ENCODE measurements at places on chromosomes 11 and 22.

- no peak for DNase-seq
These were observed 36.3 kb downstream of the ASRGL1 start for GRCh38 chr11:62373464-62374119.

- DNase-seq: no peak
These were observed 59.3 kb downstream of the EHF start for GRCh38 chr11:34680206-34680605.

- DNase-seq: peak; percentile 75
These were observed 902 bp downstream of the RASGRP2 start for GRCh38 chr11:64742889-64743590.

DNA sequence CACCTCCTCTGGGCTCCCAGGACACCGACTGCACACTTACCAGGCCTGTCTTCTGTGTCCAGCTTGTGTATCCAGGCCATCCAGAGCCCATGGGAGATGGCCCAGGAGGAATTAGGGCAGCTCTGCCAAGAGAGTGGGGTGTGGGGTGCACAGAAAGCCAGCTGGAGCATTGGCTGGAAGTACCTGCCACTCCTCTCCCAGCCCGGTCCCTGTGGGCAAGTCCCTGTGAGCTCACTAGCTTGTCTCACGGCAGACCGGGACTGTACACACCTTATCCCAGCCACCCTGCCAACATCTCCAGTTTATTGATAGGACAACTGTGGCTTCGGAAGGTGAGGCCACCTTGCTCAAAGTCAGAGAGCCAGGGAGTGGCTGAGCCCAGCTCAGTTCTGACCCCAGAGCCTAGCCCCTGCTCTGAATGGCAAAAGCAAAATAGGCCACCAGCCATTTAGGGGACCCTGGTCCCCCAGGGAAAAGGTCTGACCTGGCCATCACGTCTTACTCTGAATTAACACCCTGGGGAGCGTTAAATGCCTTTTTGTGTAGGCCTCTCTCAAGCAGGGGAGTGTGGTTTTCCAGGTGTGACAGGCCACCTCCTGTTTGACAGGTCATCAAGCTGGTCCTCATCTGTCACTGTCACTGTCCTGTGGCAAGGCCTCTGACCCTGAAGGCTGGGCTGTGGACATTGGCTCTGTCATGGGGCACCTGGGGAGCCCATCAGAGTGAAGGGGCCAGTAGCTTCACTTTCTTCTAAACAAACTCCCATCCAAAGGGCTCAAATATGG, 15.1 kb downstream of the UQCR10 start:
- no peak for DNase-seq

DNA sequence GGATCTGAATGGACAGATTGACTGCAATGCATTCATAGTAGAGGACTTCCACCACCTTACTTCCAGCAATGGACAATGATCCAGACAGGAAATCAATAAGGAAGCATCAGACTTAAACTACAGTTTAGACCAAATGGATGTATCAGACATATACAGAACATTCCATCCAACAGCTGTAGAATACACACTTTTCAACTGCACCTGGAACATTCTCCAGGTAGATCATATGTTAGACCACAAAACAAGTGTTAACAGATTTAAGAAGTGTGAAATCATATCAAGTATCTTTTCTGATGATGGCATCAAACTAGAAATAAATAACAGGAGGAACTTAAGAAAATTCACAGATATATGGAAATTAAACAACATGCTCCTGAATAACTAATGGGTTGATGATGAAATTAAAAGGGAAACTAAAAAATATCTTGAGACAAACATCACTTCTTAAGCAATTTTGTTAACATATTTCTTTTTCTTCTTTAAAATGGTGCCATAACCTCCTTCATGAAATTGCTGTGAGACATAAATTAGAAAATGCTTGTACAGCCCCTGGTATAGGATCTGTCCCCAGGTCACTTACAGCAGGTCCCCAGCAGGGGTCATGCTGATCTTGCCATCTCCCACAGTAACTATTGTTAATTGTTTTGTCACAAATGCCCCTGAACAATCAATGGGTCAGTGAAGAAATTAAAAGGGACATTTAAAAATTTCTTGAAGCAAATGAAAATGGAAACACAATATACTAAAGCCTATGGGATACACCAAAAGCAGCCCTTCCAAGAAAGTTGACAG, 100.0 kb upstream of the OR4B1 start:
- peak; percentile 11 for DNase-seq

DNA sequence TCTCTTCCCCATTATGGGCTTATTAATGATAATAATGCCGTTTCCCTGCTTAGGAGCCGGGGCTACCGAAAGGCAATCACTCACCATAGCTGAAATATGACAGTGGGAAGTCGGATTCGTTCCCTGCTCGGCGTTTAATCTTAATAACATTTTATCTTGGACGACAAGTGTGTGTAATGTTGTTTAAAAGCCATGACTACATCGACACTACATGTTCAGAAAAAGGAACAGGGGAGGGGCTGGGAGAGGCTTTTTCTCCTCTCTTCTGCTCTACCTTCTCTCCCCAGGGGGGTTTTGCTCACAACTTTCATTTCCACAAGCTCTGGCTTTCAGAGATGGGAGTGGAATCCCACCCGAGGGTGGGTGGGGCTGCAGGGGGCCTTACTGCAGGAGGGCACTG, 105.5 kb downstream of the DSCAML1 start:
- DNase-seq: no peak

GRCh38 chr11:85779956-85780640, 30.8 kb downstream of the SYTL2 start:
- no peak for DNase-seq

DNA sequence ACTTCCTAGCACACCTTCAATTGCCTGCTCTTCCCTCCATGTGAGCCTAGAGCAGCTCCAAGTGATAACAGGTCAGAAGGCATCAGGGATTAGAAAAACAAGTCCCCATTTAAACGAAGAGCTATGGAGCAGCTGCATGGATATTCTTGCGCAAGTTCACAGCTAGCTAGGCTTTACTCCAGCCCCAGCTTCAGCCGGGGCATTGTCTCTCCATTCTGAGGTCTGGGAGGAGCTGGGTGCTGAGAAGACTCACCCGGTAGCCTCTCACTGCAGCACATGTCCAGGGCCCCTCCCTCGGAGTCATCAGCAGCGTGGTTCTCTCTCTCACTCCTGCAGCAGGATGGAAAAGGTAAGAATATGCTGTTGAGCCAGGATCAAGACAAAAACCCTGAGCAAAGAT, 26.0 kb downstream of the PTPN5 start:
- DNase-seq: no peak

GRCh38 chr22:41280065-41280464, 5.9 kb downstream of the RANGAP1 start:
- DNase-seq: no peak
